Activated CD4-positive, alpha-beta T cell treated with anti-CD3 and anti-CD28 coated beads, Interleukin-2, amount 50 U/mL, for 4 hours (primary cell): ENCODE measurements at places on chromosomes 3 and 15.

DNA sequence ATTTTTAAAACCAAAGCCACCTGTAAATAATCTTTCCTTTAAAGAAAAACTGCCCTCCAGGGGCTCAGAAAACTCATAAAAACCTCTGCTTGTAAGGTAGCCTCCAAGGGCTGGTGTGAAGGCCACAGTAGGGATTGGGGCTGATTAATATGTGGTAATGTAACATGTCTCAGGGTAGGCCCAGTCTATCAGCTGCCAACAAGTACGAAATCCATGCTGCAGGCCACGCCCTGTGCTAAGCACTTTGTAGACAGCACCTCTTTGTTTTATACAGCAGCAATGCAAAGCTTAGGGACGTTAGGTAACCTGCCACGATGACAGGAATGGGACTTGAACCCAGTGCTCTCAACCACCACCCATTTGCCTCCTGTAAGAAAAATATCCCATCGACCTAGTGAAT lies 65.6 kb upstream of the PRICKLE2 start:
- no peak for DNase-seq

DNA sequence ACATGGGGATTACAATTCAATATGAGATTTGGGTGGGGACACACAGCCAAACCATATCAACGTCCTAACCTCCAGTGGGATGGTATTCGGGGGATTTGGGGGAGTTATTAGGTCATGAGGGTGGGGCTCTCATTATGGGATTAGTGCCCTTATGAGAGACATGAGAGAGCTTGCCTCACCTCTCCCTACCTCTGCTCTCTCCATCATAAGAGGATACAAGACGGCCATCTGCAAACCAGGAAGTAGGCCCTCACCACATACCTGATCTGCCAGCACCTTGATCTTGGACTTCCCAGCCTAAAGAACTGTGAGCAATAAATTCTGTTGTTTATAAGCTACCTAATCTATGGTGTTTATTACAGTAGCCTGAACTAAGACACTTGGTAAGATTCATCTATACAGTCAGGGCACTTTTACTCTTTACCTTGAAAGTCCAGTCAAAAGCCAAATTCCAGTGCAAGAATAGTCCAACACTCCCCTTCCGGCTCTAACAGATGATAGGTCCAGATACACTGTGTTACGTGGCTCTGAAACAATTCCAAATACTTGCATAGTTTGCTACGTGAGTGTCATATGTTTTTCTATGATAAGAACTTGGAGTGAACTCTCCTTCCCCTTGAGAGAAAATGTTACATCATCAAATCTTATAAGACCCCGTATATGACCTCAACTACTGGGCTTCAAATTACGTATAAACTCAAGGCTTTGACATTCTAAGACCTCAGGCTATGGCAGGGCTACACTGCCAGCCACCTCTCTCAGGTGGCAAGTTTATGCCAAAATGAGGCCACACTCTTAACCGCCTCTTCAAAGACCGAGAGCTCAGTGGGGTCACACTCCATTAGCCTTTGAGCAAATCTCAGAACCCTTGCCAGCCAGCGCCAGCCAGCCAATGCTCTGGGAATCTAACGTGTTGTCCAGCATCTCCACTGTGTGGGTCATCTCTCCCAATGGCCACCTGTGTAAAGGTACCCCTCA lies 129.9 kb downstream of the XXYLT1 start:
- no peak for DNase-seq

DNA sequence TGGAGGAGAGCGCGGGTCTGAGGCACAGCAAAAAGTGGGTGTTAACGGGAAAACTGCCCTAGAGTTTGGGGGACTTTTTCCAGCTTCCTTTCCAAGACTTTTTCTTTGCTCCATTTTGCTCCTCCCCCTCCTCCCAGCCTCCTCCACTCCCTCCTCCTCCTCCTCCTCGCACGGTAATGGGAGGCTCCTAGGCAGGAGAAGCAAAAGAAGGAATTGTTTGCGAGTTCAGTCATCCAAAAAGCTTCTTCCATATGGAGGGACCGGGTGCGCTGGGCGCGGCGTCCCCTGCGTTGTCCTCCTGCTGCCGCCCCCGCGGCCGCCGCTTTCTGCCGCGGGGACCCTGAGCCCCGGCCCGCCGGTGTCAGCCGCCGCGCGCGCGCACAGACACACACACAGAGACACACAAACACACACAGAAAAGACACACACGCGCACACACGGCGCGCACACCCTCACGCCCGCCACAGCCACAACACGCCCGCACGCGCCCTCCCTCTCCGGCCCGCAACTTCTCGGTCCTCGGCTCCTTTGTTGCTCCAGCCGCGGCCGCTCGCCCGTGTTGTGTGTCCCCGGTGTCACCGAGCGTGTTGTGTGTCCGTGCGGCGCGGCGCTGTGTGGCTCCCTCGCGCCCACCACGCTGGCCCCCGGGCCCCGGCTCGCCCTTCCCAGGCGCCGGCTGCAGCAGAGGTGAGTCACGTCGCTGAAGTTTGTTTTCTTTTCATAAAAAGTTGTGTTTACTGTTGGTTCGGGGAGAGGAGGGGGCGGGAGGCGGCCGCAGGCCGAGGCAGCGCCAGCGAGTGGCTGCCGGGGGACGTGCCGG lies at the start of gene BOC:
BOC (plus strand) TSS at position 228 of the 820 bp plus-strand sequence. CDS start 38,246 bp downstream, outside the sequence.
- DNase-seq: no peak

- no peak for DNase-seq
These were observed 29.6 kb downstream of the UMPS start for GRCh38 chr3:124759666-124760401.

- no peak for DNase-seq
These were observed 25.0 kb downstream of the MAP6D1 start for GRCh38 chr3:183800243-183800863.

GRCh38 chr3:72434296-72434695 lies 413.9 kb downstream of the SHQ1 start:
- no peak for DNase-seq

DNA sequence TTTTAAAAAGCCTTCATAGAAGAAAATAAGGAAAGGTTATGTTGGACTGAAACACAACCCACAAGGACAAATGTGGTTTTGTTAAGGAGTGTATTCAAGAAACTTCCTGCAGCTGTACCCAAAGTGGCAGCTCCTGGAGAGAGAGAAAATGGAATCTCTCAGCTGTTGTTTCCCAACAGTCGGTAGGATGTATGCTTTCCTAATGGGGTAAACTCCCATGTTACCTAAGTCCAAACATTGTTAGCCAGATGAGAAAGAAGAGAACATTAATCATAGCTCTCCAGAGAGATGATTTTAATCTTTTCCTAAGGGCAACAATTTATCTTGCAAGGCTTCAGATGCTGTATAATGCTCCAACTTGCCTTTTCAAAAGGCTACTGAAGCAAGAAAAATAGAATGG lies 22.6 kb upstream of the TEX9 start:
- DNase-seq: no peak

DNA sequence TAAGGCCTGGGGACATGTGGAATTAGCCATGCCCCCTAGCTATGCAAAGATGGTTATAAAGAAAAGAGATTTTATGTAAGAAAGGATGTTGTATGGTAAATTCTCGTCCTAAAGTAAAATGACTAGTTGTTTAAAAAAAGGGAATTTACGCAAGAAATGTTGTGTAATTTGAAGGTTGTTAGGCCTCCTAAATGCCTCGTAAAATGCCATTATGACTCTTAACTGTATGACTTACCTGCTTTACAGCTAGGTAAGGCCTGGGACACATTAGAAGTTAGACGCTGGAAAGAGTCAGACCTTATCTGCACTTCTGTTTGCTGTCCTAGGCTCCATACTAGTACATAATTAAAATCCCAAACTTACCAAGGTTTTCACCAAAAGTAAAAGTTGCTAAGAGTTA lies 17.5 kb upstream of the HHATL start:
- DNase-seq: no peak

DNA sequence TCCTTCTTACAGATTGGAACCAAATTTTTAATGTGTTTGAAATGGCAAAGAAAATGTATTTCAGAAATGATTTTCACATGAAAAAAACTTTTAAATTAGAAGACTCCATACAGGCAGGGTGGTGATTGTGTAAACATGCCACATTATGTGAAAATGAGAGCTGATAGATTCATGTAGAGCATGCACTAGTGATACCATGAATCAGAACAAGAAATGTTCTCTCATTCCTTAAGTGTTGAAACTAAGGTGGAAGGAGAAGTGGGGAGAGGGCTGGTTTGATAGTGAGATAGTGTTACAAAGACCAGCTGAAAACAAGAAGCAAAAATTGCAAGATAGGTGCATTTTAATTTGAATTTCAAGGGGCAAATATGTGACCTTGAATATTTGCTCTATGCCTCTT lies 100.3 kb downstream of the CCNL1 start:
- no peak for DNase-seq
